H9 (cell line): ENCODE measurements at places on chromosomes 12 and 14. TPM values are rescaled to one million over a fixed set of nuclear protein-coding genes. Genes with fewer than 3 reads are reported as not detected.

DNA sequence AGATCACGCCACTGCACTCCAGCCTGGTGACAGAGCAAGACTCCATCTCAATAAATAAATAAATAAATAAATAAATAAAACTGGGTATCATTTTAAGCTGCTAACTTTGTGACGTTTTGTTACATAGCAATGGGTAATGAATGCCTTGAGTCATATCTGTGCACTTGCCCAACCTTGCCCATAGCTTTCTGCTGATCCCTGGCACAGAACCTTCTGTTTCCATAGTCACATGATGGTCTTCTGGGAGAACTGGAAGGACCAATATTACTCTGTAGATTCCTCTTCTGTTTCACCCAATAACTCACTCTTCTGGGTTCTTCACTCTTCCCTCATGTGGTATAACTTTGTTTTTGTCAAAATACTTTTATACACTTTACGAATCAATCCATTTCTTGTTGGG lies 140.8 kb downstream of the SCARB1 start:
- no peak overlapping the region for H3K27ac ChIP-seq
- DNase-seq, result no peak
- H3K36me3 ChIP-seq, result no peaks in the 10 kb centered on the region
- no peaks in the 10 kb centered on the region for H3K4me1 ChIP-seq
- no peak overlapping the region for H3K4me3 ChIP-seq

- DNase-seq, result no peak
- peaks cover 13% of the 10 kb centered on the region; the same call in 1 of the 2 replicates for H3K4me1 ChIP-seq
- no peak overlapping the region for H3K4me3 ChIP-seq
- no peaks in the 10 kb centered on the region for H3K36me3 ChIP-seq
- H3K27me3 ChIP-seq, result no peaks in the 10 kb centered on the region; the same call in 1 of the 2 replicates
Measured at GRCh38 chr12:89243771-89244170, 108.5 kb downstream of the DUSP6 start.

- no peaks in the 10 kb centered on the region for H3K36me3 ChIP-seq
- H3K4me1 ChIP-seq, result peaks cover 8% of the 10 kb centered on the region; the same call in 1 of the 2 replicates
- DNase-seq, result no peak
- H3K27ac ChIP-seq, result no peak overlapping the region
- no peak overlapping the region for H3K4me3 ChIP-seq
- H3K27me3 ChIP-seq, result no peaks in the 10 kb centered on the region
Measured at GRCh38 chr14:56088941-56089340, 29.3 kb upstream of the PELI2 start.

Gene ATN1
- 97.9 and 103 TPM in 2 replicates for total RNA-seq

Gene EMP1
- 0.63 and 0.75 TPM in 2 replicates for total RNA-seq

GRCh38 chr12:123532808-123533649 lies 490 bp downstream of the RILPL1 start:
- DNase-seq, result peak; percentile 66
- H3K4me1 ChIP-seq, result no peaks in the 10 kb centered on the region
- H3K27ac ChIP-seq, result no peak overlapping the region
- H3K4me3 ChIP-seq, result peak overlapping the region; percentile 88

DNA sequence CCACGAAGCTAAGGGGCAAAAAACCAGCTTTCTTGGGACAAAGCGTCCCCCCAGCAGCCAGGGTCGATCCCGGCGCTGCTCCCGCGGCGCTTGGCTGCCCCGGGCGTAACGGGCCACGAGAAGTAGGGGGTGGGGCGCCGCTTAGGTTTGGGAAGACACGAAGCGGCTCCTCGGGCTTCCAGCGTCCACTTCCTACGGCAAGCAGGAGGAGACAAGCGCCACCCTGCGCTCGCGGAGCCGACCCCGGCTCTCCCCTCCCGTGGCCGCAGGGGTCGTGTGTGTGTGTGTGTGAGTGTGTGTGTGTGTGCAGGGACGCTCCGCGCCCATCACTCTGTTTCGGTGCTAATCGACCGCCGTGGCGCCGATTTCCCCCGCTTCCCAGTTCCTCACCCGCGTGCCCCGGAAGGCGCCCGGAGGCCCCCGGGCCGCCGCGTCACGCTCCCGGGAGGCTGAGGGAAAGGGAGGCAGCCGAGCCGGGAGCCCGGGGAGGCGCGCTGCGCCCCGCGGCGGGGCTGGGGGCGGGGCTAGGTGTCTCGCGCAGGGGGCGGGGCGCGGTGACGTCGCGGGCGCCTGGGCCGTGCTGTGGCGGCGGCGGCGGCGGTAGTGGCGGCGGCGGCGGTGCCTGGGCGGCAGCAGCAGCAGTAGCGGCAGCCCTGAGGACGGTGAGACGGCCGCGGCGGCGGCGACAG lies at the start of gene ERC1:
ERC1 (plus strand) TSS at position 563 of the 689 bp plus-strand sequence. CDS start 36,681 bp downstream, outside the sequence.
- H3K4me3 ChIP-seq, result peak within 1 kb of the TSS; percentile 86
- peak; percentile 88 for DNase-seq
- no peaks in the 10 kb centered on the region for H3K27me3 ChIP-seq

Gene CLEC4D
- 0.42 and 0.48 TPM in 2 replicates for total RNA-seq

- H3K36me3 ChIP-seq, result no peaks in the 10 kb centered on the region; the same call in 2 of the 3 replicates
- no peak for DNase-seq
- no peaks in the 10 kb centered on the region for H3K27me3 ChIP-seq
- no peak overlapping the region for H3K27ac ChIP-seq
Measured at GRCh38 chr12:31407562-31407961, 81.6 kb upstream of the SINHCAF start.

- peak within 1 kb of the TSS; percentile 73 for H3K4me3 ChIP-seq
- DNase-seq, result peak; percentile 78
- H3K36me3 ChIP-seq, result peaks cover 3% of the 10 kb centered on the region
- H3K27me3 ChIP-seq, result no peaks in the 10 kb centered on the region
- H3K4me1 ChIP-seq, result no peaks in the 10 kb centered on the region
Measured at GRCh38 chr14:24051789-24052655, at the start of gene CARMIL3. Gene CARMIL3 (plus strand): TSS chr14:24052009. CDS start chr14:24052154, 145 bp downstream.

GRCh38 chr14:21694425-21694824 lies 20.8 kb upstream of the OR4E1 start:
- DNase-seq, result no peak
- no peak overlapping the region for H3K4me3 ChIP-seq
- H3K27me3 ChIP-seq, result no peaks in the 10 kb centered on the region
- H3K27ac ChIP-seq, result no peak overlapping the region
- no peaks in the 10 kb centered on the region for H3K4me1 ChIP-seq
